ENCODE measurements at places on chromosomes 1 and 21.

DNA sequence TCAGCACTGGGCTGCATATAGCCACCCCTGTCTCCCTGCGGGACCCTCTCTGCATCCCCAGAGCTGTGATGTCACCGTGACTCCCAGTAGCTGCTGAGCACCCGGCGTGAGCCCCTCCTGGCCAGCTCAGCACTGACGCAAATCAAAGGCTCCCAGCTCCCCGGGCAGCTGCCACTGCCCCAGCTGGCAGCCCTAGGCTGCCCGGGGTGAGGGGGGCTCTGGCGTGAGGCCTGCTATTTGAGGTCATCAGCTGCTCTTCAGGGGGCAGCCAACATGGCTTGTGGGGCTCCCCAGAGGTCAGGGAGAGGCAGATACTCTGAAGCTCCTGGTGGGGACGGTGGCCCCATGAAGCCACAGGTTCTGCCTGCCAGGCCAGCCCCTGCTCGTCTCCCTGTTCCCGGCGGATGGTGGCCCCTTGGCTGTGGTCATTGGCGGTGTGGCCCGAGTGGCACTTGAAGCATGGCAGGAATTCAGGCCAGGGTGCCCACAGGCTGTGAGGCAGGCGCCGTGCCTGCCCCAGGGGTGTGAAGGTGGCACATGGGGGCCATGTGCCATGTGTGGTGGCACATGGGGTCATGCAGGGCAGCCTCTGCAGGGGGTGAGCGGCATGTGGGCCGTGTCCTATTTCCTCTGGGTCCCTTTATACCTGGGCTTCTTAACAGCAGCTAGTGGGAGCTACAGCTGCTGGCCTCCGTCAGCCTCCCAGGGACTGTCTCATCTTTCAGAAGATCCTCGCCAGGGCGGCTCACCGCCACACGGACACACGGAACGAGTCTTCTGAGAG, 85.4 kb downstream of the SIK1 start:
- DNase-seq = no peak

DNA sequence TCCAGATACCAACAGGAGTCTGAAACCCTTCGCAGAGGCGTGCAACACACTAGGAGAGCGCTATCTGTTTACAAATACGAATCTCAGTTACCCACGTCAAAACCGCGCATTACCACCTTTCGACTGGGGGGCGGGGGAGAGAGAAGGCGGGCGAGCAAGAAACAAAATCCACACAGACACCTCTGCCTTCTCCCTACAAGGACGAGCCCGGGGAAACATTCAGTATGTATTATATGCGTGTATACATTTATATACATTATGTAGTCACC, 722 bp downstream of the TUT4 start:
- DNase-seq = peak; percentile 41

- no peak for DNase-seq
Measured at GRCh38 chr1:219161371-219161770, 12.3 kb upstream of the LYPLAL1 start.

- no peak for DNase-seq
Measured at GRCh38 chr1:229951856-229952534, 115.0 kb upstream of the GALNT2 start.

DNA sequence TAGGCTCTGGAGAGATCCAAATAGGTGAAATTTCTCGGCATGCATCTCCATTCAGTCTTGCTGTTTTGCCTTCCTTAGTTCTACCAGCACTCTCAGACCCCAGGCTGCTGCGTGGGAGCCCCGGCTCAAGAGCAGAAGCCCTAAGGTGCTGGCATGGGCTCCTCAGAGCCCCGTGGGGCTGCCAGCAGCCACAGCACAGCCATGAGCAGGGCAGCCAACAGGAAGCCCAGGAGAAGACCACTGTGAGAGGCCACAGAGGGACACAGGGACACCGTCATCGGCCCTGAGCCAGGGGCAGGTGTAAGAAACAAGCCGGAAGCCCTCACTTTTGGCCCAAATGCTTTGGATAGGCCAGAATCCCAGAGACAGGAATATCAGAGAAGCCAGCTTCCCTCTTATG, 66.6 kb downstream of the HIVEP3 start:
- DNase-seq = no peak

DNA sequence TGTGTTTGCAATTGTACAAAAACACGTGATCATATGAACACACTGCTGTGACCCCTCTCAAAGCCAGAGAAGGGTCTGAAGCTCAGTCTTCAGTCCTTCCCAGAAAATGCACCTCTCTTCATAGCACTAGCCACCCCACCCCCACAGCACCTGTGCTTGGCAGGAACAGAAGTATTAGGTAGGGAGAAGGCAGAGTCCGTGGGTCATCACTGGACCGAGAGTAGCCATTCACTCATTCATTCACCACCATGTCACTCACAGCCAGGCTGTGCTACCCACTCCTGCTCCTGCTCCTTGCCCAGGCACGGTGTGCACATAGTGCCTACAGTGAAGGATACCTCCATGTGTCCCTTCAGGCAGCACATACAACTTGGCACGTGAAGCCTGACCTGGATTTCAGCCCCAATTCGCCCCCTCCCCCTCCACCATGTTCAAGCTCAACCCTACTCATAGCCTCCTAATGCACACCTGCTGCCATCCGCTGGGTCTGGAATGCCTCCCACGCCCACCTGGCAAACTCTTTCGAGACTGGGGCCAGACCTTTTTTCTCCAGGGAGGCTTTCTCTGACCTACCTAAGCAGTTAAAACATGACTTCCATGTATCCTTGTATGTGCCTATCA, 81.9 kb upstream of the GALNT2 start:
- no peak for DNase-seq

DNA sequence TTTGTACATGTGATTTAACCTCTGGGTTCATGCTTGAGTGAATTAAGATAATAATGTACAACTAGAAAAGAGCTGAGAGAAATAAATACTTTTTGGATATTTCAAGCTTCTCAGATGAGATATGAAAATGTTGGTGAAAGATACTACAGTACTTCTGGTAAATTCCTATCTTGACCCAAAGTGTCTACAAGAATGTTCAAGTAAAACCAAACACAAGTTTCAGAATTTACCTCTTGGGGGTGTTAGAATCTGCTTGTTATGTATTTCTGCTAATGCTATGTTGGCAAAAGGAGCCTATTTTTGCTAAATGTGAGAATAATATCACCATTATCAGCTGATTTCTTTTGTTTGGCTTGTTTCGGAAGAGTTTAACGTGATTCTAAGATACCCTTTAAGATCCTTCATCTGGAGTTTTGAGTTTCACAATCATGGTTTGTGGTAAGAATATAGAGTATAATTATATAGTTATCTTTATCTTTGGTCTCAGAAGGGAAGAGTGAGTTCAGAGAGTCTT, 388.5 kb downstream of the LMO4 start:
- no peak for DNase-seq

DNA sequence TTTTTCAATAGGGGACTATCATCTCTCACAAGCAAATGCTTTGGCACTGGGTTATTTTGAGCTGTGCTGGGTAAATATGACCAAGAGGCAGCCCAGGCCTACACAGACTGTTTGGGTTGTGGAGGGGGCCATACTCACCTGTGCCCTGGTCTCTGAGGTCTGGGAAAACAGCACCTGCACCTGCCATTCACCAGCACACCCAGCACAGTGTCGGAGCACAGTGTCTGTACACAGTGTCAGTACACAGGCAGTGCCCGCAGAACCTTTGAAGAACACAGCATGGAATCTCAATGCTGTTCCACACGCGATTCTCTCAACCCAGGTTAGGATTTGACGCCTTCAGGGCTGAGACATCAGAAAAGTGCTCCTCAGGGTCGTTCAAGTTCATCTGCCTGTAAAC, 35.0 kb upstream of the FAM89A start:
- no peak for DNase-seq

GRCh38 chr1:22652881-22653316, at the start of gene C1QB:
Gene C1QB (plus strand): TSS chr1:22653236. CDS start chr1:22659463, 6,227 bp downstream.
- no peak for DNase-seq

GRCh38 chr1:193108471-193108870, 3.3 kb upstream of the GLRX2 start:
- DNase-seq = no peak

DNA sequence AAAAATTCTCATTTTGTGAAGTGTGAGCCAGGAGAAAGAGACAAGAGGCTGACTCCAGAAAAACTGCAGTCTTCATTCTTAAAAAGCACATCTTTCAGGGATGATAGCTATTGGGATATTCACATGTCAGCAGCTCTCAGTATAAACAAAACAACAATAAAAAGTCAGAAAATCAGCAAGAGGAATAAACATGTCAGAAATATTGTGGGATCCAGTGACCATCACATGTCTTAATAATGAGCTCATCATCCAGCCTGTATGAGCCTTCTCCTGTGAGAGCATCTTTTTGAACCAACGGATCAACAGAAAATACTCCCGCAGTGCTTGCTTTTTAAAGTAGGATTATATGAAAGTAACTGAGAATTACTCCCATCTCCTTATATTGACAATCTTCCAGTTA, 241.6 kb downstream of the SMYD3 start:
- DNase-seq = no peak

- peak; percentile 74 for DNase-seq
Measured at GRCh38 chr1:36223381-36223995, 755 bp upstream of the THRAP3 start.

DNA sequence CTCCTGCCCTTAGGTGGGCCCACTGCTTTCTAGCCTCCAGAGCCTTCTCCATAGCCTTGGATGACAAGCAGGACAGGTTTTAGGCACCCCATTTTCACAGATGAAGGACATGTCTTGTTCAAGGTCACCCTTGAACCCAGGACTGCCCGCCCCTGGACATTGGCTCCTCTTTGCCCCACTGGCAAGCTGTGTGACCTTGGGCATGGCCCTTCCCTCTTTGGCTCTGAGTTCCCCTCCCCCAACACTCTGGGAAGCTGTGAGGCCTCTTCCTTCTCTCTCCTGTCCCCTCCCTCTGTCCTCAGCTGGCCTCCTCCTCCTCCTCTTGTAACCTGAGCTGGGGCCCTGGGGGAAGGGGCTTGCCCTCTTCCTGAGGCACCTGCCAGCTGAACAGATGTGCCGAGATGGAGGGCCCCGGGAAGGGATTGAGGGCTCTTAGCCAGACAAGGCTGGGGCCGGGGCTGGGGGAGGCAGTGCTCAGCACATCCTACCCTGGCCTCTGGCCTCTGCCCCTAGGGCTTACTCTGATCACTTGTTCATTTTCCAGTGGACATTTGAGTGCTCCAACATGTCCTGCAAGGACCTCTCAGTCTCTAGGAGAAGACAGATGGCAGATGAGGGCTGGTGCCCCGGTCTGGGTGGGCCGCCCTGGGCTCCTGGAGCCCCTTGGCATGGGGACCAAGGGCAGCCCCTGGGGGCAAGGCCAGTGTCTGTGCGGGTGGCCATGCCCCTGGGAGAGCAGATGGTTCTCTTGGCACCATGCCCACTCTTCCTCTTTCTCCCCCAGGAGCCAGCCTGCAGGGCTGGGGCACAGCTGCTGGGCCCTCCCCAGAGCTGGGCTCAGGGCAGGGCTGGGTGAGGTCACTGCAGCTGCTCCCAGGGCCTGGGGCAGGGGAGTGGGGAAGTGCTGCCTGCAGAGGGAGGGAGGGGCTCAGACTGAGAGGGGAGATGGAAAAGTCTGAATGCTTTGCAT, 10.7 kb downstream of the FOXO6 start:
- no peak for DNase-seq

GRCh38 chr1:32350785-32351398, 11.4 kb downstream of the FAM229A start:
- peak; percentile 84 for DNase-seq

- DNase-seq = no peak
Measured at GRCh38 chr1:232123775-232124659, 497.4 kb downstream of the DISC1 start.

- DNase-seq = no peak
Measured at GRCh38 chr21:28801906-28802305, 190.8 kb downstream of the LTN1 start.

GRCh38 chr1:228261706-228262105, 53.9 kb downstream of the OBSCN start:
- DNase-seq = no peak

- DNase-seq = no peak
Measured at GRCh38 chr1:100485855-100486258, 52.1 kb upstream of the GPR88 start.

DNA sequence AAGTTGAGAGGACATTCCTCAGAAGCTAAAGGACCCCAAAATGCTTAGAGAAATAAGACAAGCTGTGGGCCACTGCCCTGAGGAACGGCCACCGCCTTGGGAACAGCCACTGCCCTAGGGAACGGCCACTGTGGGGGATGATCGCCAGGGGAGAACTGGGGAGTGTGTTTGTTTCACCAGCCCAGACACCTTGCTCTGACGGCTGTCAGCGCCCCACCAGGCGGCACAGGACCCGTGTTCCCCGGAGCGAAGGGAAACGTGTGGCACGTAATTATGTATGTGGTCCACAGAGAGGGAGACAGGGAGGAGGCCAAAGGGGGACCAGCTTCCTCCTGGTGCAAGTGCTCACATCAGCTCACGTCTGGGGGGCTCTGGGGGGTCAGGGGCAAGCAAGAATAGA, 45.8 kb upstream of the RIPK4 start:
- DNase-seq = no peak

DNA sequence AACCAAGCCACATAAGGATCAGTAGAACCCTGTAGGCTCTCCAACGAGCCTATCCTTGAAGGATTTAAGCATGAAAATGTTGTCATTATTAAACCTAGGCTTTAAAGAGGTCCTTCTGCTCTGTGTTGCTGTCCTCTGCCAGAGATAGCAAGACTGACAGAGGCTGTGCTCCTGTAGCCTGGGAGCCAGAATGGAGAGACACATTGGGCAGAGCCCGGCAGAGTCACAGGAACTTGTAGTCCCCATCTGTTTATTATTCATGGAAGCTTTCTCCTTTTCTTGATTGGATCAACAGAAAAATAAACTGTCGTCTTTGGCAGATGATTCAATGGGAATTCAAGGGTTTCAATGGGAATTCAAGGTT, 19.2 kb upstream of the SLAMF1 start:
- no peak for DNase-seq

DNA sequence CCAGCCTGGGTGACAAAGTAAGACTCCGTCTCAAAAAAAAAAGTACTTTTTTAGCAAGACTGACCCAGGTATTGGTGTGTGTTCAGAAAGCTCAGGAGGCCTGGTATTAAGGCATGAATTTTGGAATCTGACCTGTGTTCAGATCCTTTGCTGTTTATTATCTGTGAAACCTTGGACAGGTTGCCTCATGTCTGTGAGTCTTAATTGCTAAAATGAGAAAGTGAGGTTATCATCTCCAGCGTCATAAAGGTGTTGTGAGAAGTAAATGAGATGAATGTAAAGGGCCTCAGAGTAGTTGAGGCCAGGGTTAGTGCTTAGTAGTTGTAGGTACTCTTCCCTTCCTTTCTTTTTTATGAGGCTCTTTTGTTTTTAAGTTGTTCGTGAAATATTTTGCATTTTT, 2.8 kb downstream of the C1orf50 start:
- DNase-seq = no peak

- no peak for DNase-seq
Measured at GRCh38 chr1:90809093-90809492, 92.0 kb upstream of the BARHL2 start.

GRCh38 chr1:230145953-230146476, 79.0 kb downstream of the GALNT2 start:
- DNase-seq = peak; percentile 29

DNA sequence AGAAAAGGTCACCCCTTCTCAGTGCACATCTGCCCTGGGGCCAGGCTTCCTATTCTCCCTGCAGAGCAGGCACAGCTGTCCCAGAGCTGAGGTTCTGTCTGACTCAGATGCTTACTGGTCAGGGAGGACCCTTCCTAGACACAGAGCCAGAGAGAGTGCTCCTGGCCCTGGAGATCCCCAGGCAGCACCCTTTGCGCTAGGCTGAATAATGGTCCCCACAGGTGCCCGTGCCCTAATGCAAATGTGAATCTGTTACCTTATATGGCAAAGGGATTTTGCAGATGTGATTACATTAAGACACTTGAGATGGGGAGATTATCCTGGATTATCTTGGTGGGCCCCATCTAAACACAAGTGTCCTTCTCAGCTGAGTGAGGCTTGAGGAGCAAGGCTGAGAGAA, 2.6 kb upstream of the TNNI1 start:
- no peak for DNase-seq

- no peak for DNase-seq
Measured at GRCh38 chr1:14787604-14788003, 189.1 kb downstream of the KAZN start.
